H1 (cell line): ENCODE measurements at places on chromosomes 2 and 18.

DNA sequence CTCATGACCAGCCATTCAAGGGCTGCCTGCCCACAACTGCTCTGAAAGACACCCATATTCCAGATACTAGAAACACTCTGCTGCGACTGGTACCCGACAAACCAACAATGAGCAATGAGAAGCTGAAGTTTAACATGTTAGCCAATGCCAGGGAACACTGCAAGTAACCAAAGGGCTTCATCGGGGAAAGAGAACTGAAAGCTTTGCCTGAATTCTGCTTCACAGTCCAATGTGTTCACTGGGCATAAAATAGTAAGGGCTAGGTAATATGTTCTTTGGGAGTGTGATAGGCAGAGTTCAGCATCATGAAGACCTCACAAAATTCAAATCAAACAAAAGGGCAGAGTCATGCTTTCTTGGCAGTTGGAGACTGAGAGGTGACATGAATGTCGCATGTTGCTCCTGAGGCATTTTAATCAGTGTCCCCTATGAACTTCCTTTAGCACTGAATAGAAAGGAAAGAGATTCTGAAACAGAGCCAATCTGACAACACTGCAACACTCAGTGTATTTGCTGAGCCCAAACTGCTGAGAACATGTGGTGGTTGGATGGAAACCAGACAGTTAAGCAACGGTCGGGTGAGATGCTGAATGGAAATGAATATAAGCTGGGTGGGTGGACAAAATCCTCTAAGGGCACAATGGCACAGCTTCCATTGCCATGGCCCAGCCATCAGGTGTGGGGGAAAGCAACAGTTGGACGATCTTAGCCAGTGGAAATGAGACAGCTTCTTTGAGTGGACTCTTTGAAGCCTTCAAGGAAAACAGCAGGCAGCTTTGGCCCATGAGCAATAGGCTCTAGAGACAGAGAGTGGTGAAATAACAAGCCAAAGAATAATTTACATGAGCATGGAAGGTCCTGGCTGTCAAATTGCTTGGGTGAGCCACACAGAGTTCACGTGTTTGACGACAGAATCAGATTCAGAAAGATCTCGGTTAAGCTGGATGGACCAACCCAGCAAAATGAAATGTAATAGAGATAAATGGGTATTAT, 277.5 kb downstream of the AFF3 start:
- no peaks in the 10 kb centered on the region for H3K4me1 ChIP-seq
- H3K27ac ChIP-seq: no peak overlapping the region
- H3K4me3 ChIP-seq: no peak overlapping the region
- DNase-seq: no peak

DNA sequence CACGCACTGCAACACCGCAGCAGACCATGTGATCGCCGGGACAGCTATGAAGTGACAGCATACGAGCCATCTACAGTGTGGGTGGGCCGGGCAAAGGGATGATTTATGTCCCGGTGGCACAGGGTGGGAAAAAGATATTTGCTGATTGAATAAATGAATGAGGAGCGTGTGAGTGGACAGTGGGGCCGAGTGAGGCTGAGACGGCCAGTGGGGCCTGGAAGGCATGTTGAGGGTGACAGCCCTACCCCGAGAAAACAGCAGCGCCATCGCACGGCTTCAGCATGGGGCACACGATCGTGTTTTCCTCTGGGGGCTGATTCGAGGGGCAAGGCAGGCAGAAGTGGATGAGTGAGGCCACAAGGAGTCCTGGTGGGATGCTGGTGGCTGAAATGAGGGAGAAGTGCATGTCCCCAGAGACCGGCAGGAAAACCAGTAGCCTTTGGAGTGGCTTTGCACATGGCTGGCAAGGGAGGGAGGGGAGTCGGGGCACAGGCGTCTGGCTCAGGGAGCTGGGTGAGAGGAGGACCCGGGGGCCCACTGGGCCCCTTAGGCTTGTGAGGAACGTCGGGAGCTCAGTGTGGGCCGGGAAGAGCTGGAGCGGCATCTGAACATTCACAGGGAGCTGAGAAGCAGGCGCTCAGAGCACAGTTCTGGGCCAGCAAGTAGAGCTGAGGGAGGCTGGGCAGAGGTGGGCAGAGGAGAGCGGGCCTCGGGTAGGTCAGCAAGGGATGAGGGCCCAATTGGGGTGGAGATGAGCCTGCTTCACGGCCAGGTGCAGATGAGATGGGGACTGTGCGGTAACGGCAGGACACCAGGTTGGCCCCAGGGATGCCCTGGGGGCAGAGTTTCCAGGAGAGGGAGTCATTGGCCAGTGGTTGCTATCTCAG, 32.1 kb upstream of the MAL start:
- H3K4me3 ChIP-seq: no peak overlapping the region
- H3K27me3 ChIP-seq: no peaks in the 10 kb centered on the region
- H3K4me1 ChIP-seq: no peaks in the 10 kb centered on the region; the same call in 1 of the 2 replicates

GRCh38 chr2:85828725-85829124, 60.1 kb downstream of the ST3GAL5 start:
- no peak for DNase-seq
- no peaks in the 10 kb centered on the region; the same call in 1 of the 2 replicates for H3K4me1 ChIP-seq
- H3K4me3 ChIP-seq: no peak overlapping the region
- no peaks in the 10 kb centered on the region for H3K27me3 ChIP-seq
- no peaks in the 10 kb centered on the region for H3K36me3 ChIP-seq

DNA sequence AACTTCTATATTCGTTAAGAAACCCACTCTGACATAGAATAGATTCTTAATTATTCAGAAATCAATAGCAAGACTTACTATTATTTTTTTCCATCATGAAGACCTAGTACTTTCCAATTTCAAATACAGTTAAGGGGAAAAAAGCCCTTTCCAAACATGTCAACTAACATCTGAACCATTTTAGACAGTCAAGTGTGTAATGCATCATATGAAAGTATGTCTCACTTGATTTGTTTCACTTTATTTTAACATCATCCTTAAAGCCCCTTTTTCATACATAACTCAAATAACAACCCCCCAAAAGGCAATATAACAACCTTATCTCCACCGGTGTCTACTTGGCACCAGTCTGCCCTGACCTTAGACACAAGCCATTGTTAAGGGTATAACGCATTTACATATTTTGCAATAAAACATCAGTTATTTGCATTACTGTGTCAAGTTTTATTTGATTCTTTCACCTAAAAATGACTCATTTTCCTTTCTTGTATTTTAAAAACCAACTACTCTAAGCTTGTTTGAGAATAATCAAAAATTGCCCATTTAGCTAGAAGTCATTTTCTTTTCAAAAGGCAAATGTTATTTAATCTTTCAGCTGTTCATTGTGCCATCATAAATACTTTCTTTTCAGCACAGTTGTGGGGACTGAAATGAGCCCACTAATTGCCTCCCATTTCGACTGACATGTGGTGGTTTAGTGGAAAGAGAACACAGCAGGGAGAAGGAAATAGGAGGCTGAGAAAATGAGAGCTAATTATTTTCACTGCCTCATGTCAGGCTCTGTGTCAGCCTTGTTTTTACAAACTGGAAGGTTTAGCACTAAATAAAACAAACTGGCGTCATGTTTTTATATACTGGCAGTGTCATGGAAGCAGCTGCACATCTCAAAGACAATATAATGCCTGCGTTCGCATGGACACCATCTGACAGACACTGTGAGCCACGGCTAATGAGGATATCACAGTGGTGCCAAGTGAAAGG, 104.7 kb upstream of the CDCA7 start:
- no peaks in the 10 kb centered on the region for H3K36me3 ChIP-seq
- DNase-seq: no peak
- H3K27ac ChIP-seq: no peak overlapping the region
- H3K27me3 ChIP-seq: no peaks in the 10 kb centered on the region
- H3K4me1 ChIP-seq: peaks cover 8% of the 10 kb centered on the region
- no peak overlapping the region for H3K4me3 ChIP-seq

GRCh38 chr2:134493797-134494196, 225.0 kb downstream of the TMEM163 start:
- no peaks in the 10 kb centered on the region for H3K36me3 ChIP-seq
- DNase-seq: no peak
- no peaks in the 10 kb centered on the region for H3K27me3 ChIP-seq
- no peaks in the 10 kb centered on the region for H3K4me1 ChIP-seq

- no peak overlapping the region for H3K4me3 ChIP-seq
- H3K36me3 ChIP-seq: no peaks in the 10 kb centered on the region
- H3K4me1 ChIP-seq: peaks cover 13% of the 10 kb centered on the region
- DNase-seq: no peak
- H3K27me3 ChIP-seq: no peaks in the 10 kb centered on the region
These were observed 411.0 kb downstream of the LRATD1 start for GRCh38 chr2:15043336-15044058.
